ENCODE measurements at places on chromosomes 4 and X. TPM values are rescaled to one million over a fixed set of nuclear protein-coding genes. Genes with fewer than 3 reads are reported as not detected.

The LIN54 gene
- 16.4 TPM for total RNA-seq

DNA sequence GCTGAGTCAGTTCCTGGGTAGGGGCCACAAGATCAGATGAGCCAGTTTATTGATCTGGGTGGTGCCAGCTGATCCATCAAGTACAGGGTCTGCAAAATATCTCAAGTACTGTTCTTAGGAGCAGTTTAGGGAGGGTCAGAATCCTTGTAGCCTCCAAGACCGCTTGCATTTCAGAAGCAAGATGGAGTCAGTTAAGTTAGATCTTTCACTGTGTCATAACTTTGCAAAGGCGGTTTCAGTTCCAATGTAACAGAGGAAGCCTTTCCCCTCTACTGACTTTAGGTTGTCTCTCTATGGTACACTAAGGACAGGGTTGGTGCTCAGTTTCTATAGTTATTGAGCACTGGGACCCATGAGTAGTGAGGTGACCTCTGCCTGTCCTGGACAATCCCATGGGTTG, 127.3 kb upstream of the WDR1 start:
- no peak for DNase-seq

DNA sequence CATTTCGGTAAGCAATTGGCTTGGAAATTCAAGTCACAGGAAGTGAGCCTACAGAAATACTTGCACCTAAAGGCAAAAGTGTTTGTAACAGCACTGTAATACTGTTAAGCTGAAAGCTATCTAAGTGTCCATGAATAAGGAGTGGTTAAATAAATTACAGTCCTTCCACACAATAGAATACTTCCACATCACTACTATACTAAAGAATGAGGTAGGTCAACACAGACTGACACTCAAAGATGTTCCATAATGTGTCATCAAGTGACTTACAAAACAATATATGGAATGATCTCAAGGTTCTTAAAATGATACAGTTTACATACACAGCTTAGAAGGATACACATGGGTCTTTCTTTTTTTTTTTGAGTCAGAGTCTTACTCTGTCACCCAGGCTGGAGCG, 27.0 kb downstream of the SLC10A6 start:
- DNase-seq = no peak

DNA sequence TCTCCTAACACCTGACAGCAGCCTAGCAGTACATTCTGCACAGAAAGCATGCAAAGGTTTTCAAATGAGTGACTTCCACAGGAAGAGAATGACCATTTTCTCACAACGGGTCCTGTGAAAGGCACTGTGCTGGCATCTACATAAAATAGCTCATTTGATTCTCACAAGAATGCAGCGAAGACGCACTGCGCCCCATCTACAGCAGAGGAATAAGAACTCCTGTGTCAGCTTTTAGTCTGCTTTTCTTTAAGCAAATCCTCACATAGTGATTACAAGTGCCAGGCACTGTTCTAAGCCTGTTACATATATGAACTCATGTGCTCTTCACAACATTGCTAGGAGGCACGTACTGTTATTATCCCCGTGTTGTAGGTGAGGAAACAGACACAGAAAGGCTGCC, 62.5 kb downstream of the AFAP1 start:
- no peak for DNase-seq

- DNase-seq = peak; percentile 53
Observed at GRCh38 chr4:77599378-77599777, 6.2 kb upstream of the CXCL13 start.

DNA sequence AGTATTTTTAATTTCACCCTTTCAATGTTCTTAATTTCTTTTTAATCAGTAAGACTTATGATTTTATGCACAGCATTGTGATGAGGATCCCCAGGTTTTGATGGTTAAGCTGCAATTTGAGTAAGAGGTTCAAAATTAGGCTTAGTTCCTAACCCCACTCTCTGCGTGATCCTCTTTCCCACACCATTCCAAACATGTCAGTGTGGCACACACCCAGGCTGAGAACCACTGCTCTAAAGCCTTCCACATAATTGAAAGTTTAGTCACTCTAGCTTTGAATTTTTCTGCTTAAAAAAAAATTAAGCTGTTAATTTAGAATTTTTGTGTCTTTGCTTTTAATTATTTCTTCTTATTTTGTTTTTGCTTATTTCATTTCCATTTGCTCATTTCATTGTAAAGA, 68.8 kb upstream of the SLC7A11 start:
- peak; percentile 3 for DNase-seq

DNA sequence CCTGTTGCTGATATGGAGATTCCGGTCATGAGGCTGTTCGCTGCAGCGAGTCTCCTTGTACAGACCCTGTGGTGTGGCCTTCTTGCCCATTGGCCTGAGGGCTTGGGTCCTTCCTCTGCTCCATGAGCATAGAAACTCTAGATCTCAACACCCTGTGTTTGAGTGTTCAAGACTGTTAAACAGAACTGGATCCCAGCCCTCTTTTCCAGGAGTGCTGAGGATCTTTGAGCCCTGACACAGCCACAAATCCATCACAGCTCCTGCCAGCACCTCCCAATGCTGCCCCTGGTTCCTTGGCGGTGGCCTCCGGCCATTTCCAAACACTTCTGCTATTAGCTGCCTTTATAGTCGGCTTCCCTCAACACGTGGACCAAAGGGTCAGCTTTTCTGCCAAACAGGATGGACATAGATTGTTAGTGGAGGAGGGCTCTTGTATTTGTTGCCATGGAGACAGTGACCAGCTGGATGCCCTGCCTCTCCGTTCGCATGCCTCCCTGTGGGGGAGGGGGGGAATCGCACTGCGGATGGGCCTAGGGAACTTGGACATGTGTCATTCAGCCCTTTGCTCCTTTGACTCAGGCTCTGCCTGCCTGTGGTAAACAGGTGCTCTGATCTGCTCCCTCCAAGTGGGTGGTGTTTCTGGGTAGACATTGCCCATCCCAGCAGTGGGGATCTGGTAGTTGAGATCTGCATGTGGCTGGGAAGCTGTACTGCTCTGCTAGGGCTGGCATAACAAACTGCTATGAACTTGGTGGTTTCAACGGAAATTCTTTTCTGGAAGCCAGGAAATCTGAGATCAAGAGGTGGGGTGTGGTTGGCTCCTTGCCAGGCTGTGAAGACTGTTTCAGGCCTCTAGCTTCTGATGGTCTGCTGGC, 6.9 kb upstream of the WDR1 start:
- DNase-seq = peak; percentile 76

DNA sequence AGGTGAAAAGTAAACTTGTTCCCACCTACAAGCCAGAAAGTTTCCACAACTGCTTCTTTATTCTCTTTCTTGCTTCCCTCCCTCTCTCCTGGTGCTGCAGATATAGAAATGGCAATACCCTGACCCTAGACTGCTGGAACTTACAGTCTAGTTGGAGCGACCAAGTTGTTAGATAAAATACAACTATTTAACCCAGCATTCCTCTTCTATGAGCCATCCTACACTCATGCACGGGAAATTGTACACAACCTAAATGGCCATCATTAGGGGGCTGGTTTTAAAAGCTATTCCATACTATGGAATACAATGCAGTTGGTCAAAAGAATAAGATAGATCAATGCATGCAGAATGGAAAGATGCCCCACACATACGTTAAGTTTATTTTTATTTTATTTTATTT, 41.1 kb downstream of the PJA1 start:
- DNase-seq = no peak

The CXorf49 gene
- total RNA-seq = not detected

DNA sequence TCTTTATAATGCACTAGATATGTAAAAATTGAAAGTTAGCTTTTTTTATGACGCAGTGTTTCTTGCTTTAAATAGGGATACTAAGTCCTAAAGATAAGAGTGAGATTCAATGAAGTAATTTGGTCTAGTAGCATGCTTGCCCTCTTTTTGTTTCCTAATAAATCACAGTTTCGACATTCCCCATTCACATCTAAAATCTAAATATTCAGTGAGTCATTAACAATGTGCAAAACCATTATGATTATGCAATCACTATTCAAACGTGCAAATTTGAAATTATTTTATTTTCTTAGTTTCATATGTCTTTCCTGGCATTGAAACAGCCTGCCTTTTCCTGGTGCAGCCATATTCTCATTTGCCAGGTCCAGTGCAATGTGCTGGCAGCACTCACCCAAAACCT, 1350.5 kb upstream of the PABPC4L start:
- no peak for DNase-seq

GRCh38 chrX:14573161-14573560, 43.8 kb downstream of the GLRA2 start:
- DNase-seq = no peak

The NPY2R gene
- not detected for total RNA-seq

The MAGED2 gene
- 47.5 TPM for total RNA-seq

DNA sequence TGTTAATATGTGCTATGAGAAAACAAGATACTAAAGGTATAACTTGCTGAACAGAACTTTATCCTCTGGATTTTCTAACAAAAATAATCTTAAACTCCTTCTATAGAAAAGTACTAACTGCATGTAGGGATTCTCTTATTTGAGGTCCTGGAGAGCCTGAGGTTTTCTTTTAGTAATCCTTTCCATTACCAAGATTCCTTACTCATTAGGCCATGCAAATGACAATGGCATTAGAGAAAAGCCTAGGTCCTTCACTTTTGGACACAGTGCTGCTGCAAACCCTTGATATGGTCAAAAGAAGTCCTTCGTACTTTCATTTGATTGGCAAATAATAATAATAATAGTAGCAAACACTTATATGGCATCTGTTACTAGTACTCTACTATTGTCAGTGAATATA, 3.2 kb downstream of the MMRN1 start:
- no peak for DNase-seq

The PABPC5 gene
- not detected for total RNA-seq

GRCh38 chrX:140503714-140504351, 1.0 kb downstream of the SOX3 start:
- DNase-seq = no peak

The COL25A1 gene
- 0.06 TPM for total RNA-seq

DNA sequence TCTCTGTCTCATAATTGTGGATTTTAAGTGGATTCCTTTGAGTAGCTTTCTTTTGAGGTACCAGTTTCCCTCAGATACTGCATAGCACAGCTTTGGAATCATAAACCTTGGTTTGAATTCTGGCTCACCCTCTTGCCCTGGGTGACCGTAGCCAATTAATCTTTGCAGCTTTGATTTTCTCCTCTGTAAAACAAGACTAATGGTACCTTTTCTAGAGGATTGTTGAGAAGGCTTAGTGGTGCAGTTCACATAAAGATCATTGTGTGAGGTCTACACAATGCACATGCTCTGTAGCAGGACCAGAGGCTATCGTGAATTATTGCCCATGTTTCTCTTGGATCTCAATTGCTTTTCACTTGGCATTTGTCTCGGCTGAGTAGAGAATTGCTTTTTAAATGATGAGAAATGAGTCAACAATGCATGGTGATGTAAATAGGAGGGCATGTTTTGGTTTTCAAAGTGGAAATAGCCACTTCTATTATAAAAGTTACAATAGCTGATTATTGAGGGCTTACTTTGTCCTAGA, 47.9 kb downstream of the TMEM131L start:
- peak; percentile 29 for DNase-seq

The TMEM164 gene
- 26.7 TPM for total RNA-seq

The SLC10A7 gene
- 5.6 TPM for total RNA-seq

- no peak for DNase-seq
Observed at GRCh38 chr4:7199129-7199725, 6.9 kb downstream of the SORCS2 start.

GRCh38 chr4:75634951-75635350, 4.6 kb upstream of the CDKL2 start:
- DNase-seq = no peak

- peak; percentile 53 for DNase-seq
Observed at GRCh38 chr4:179867300-179867878, 2375.8 kb upstream of the TENM3 start.

The TCP11X2 gene
- total RNA-seq = 0.10 TPM

The SLC34A2 gene
- total RNA-seq = not detected

- DNase-seq = peak; percentile 16
Observed at GRCh38 chr4:108693211-108693610, 42.8 kb downstream of the OSTC start.

DNA sequence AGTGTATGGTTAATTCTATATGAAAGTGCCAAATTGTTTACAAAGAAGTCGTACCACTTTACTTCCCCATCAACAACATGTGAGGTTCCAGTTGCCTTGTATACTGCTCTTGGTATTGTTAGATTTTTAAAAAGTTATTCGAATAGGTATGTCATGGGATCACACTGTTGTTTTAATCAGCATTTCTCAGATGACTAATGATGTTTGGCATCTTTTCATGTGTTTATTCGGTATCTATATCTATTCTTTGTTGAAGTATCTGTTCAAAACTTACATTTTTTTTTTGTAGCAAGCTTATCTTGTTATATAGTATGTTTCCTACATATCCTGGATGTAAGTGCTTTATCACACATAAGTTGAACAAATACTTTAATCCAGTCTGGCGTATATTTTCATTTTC, 99.4 kb upstream of the MAB21L2 start:
- no peak for DNase-seq

DNA sequence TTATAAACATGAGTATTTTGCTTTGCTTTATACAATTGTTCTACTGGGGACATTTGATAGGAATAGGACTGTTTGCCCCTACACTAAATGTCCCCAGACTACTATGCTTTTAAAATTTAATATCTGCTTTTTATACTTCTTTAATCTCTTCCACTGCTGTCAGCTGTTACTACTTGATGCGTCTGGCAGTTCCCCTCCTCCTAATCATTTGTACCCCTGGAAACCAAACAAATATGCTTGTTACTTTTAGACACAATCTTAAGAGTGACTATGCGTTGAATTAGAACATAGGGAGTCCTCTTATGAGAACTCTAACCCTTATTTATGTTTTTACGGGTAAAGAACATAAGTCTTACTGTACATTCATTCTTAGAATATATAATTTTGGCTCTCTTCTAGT, 145.7 kb downstream of the EDA start:
- no peak for DNase-seq

DNA sequence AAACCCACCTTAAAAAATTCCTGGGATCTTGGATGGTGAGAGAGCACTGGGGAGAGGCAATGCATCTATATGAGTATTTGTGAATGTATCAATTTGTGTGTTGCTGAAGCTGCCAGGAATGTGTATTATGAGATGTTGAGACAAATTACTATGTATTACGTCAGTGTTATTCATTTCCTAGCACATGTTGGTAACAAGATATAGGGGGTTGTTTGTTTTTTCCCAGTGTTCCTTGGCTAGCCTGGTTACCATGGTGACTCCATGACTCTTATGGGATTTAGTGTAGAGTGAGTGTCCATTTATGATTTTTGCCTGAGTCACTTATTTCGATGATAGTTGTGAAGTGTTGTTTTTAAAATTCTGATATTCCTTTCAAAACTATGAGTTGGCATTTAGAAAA, 65.6 kb downstream of the RAB40A start:
- DNase-seq = peak; percentile 95

The SSX4B gene
- total RNA-seq = not detected

- DNase-seq = no peak
Observed at GRCh38 chr4:88005076-88005475, 2.4 kb upstream of the PKD2 start.

Data from HT1080 (cell line).